Small intestine (tissue), 16 donors: ENCODE measurements at places on chromosomes 7 and 10. TPM values are rescaled to one million over a fixed set of nuclear protein-coding genes. Genes with fewer than 3 reads are reported as not detected.

- no peak for DNase-seq
Measured at GRCh38 chr7:137844677-137845425, 1.9 kb downstream of the DGKI start.

The NUTM2B gene
- polyA plus RNA-seq: 0.13 TPM

The EGR2 gene
- polyA plus RNA-seq: 5.4 TPM

The KCNMA1 gene
- 8.6 TPM for polyA plus RNA-seq

GRCh38 chr10:60137292-60137992, 231.1 kb upstream of the CCDC6 start:
- no peak for DNase-seq

The GSTO2 gene
- polyA plus RNA-seq: 45.4 TPM

The LEP gene
- 0.25 TPM for polyA plus RNA-seq

The FAM25A gene
- polyA plus RNA-seq: not detected

The INSYN2A gene
- polyA plus RNA-seq: 0.22 TPM

DNA sequence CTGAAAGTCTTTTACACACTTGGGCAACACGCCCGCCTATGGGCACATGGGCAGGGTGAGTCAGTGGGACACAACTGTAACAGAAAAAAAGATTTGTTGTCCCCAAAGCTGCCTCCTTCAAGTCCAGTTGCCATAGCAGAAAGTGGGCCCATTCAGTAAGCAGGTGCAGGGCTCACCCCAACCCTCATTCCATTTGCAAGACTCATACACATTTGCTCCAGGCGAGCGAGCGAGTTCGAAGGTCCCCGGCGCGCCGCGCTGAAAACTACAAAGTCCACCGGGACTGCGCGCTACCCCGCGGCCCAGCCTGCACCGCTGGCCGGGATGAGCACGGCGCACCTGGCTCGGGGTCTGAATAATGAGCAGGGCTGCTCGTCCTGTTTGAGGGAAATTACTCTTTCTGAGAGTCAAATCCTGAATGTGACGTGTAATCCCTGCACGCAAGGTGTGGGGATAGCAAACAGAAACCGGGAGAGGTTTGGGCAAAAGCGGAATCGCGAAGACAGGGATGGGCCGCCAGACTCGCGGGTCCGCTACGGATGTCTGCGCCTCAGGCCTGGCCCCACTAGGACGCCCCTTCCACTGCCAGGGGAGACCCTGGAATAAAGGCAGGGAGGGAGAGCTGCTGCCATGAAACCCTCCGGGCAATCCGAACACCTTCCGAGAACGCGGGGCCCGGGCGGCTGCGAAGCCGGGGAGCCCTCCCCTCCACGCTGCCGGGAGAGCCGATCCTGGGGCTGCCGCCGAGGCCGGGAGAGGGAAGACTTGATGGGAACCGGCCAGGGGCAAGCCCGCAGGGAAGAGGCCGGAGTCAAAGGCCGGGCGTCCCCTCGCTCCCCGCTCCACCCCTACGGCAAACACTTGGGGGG, 982 bp downstream of the COBL start:
- DNase-seq: peak; percentile 94

DNA sequence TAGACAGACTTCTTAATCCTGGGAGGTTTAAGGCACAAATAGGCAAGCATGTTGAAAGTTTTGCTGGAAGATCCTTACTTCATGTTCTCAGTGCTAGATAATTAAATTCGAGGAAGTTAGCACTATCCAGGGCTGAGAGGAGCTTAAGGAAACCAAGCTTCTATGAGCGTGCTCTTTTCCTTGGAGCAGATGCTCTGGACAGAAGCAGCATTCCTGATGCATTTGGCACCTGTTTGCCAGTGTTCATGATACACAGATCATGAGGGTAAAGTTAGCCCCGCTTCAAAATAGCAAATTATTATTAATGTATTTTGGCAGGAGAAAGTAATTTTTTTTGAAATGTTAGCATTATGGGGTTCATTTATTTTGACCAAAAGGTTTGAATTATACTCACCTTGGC, 9.4 kb downstream of the HDAC9 start:
- no peak for DNase-seq

DNA sequence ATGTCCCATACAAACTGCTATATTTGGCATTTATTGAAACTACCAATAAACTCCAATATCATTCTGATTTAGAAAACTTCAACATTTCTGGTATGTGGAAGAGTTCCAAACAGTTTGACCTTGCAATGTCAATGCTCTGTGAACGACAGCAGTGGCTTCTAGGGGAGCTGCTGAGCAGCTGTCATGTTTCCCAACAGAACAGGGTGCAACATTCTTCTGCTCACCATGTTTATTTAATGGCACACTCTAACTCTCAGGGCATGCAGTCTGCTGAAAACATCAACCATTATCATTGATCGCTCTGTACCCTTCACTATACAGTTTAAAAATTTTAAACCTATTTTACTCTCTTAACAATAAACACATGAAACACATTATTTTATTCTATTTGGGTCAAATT, 25.9 kb downstream of the LMOD2 start:
- no peak for DNase-seq

- DNase-seq: no peak
Measured at GRCh38 chr10:103765981-103766380, 89.4 kb downstream of the SH3PXD2A start.

GRCh38 chr10:115774721-115775120, 498.3 kb downstream of the GFRA1 start:
- DNase-seq: no peak

- peak; percentile 23 for DNase-seq
Measured at GRCh38 chr7:85829817-85830432, 643.1 kb upstream of the SEMA3D start.

The SLC13A1 gene
- polyA plus RNA-seq: 0.22 TPM

The NME8 gene
- 0.03 TPM for polyA plus RNA-seq

GRCh38 chr7:136018104-136018503, 40.9 kb upstream of the MTPN start:
- no peak for DNase-seq

- DNase-seq: peak; percentile 55
Measured at GRCh38 chr7:35036361-35037171, 719 bp downstream of the DPY19L1 start.

GRCh38 chr7:127976056-127976737, 55.0 kb downstream of the LRRC4 start:
- peak; percentile 27 for DNase-seq

DNA sequence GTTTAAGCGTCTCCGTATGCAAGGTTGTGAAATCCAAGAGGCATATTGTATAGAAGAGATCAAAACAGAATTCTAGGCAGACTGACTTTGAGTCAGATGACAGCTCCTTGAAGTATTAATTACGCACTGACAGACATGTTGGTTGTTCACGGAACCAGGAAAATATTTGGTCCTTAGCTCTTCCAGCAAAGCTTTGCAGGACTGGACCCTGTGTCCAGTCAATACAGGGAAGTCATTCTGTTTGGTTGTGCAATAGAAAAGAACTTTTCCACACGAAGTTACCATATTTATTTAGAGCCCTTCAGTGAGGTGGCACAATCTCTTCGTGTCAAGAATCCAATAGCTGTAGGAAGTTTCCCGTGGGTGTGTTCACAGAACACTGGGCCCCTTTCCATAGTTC, 205.3 kb downstream of the ARHGAP21 start:
- no peak for DNase-seq
